Activated CD4-positive, alpha-beta memory T cell treated with anti-CD3 and anti-CD28 coated beads for 36 hours (primary cell): ENCODE measurements at places on chromosomes 7 and 10. TPM values are rescaled to one million over a fixed set of nuclear protein-coding genes. Genes with fewer than 3 reads are reported as not detected.

- DNase-seq = peak; percentile 19
These were observed 2.6 kb downstream of the GJD4 start for GRCh38 chr10:35607475-35608327.

- no peak for DNase-seq
These were observed 146.6 kb downstream of the CTNNA3 start for GRCh38 chr10:67549390-67549789.

DNA sequence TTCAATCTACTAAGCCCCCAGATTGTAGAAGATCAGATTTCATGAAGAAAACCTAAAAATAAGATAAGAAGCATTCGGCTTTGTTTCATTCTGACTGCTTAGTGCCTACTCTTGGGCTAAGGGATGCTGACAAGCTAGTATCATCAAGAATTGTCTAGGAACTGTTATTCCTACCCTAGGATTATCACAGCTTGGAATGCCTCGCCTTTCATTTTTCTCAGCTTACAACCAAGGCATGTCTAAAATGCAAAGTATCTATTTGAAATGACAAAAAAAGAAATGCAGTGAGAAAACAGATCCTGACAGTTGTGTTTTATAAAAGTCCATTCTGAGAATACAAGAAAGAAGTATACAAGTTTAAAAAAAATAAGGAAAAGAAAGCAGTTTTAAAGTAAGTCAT is 441.0 kb downstream of the KCNMA1 start:
- no peak for DNase-seq

The MOGAT3 gene
- total RNA-seq = not detected

The EPHA1 gene
- total RNA-seq = 2.9 TPM

DNA sequence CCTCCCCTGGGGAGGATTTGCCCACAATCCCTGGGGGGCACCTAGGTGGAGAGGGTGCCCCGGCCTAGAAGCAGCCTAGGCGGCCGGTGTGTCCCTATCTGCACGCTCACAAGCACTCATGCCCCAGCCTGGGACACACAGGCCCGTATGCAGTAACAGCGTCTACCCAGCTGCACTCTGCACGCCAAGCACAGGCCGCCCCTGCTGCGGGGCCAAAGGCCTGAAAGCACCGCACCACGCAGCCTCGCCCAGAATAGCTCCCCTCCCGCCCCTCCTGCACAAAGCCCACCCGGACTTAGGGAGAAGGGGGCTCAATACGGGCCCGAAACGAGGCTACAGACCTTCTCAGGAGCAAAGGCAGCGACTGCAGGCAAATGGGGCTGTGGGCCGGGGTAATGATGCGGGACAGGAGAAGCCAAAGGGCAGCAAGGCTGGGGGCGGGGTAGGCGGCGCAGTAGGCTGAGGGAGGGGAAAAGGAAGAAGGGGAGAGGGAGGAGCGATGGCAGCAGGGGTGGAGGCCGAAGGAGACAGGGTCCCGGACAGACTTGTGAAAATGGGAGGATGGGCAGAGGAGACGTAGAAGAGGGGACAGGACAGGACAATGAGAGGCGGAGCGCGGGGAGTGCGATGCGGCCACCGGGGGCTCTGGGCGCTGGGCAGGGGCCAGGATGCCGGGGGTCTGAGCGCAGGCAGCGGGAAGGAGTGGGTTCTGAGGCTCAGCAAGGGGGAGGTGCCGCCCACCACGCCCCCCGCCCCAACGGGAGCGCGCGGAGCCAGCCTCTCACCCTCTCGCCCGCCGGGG is 544 bp downstream of the GPRIN2 start:
- DNase-seq = peak; percentile 9

The NPFFR1 gene
- 0.02 TPM for total RNA-seq

The CFAP69 gene
- total RNA-seq = 0.48 TPM

- DNase-seq = no peak
These were observed 136.2 kb downstream of the PRPF18 start for GRCh38 chr10:13722747-13723653.

The PDE1C gene
- not detected for total RNA-seq

GRCh38 chr7:99576251-99576650 is 17.8 kb downstream of the ZNF655 start:
- no peak for DNase-seq

DNA sequence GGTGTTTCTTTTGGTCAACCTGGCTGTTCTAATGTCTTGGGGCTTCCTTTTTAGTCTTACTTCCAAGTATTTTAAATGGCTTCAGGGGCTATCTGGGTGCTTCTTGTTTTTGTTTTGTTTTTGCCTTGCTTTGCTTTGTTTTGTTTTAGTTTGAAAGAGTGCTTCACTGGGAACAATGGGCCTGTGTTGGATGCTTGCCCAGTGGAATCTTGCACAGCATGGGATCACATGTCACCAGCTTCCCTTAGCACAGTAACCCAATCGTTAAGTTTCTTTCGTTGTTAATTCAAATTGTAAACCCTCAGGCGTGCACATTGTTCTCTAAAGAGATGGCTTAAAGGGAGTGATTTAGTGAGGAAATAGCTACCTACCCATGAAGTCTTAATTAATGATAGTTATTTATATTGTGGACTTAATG is 8.9 kb downstream of the COL17A1 start:
- DNase-seq = no peak
